Heart left ventricle (tissue), 16 donors: ENCODE measurements at places on chromosomes 1 and 21. TPM values are rescaled to one million over a fixed set of nuclear protein-coding genes. Genes with fewer than 3 reads are reported as not detected.

DNA sequence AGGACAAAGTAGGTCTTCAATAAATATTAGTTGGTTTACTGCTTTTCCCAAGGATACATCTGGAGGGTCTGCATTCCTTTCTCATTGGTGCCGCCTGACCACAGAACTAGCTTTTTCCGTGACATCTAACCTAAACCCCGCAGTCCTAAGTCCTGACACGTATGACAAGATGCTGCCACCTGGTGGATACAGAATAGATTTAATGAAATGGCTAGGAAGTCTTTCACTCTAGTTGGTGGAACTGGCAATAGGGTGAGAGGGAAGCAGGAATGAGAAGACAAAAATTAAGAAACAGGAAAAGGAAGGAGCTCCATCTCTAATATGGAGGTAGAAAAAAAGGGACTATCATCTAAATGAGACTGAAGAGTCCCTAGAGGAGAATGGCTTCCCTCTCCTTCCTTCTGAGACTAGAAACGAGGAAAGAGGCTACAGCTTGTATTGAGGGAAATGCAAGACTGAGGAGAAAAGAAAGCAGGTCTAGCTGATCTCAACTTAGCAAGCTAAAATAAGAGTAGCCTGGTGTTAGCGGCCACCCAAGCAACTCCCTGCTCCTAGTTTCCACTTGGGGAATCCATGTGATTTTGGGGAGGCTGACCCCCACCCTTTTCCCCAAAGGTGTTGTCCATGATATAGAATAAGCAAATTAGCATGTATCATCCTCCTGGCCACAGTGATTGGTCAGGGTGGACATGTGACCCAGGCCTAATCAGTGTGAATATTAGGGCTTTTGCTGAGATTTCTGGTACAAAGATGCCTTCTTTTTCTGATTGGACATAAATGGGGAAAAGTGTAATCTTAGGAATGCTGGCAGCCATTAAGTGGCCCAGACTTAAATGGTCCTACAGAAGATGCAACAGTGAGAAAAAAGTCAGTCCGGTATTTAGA, 5.9 kb downstream of the RFX5 start:
- no peaks in the 10 kb centered on the region for H3K27me3 ChIP-seq
- H3K27ac ChIP-seq: no peak overlapping the region
- peaks cover 36% of the 10 kb centered on the region for H3K36me3 ChIP-seq
- DNase-seq: peak; percentile 33
- H3K4me3 ChIP-seq: no peak overlapping the region

DNA sequence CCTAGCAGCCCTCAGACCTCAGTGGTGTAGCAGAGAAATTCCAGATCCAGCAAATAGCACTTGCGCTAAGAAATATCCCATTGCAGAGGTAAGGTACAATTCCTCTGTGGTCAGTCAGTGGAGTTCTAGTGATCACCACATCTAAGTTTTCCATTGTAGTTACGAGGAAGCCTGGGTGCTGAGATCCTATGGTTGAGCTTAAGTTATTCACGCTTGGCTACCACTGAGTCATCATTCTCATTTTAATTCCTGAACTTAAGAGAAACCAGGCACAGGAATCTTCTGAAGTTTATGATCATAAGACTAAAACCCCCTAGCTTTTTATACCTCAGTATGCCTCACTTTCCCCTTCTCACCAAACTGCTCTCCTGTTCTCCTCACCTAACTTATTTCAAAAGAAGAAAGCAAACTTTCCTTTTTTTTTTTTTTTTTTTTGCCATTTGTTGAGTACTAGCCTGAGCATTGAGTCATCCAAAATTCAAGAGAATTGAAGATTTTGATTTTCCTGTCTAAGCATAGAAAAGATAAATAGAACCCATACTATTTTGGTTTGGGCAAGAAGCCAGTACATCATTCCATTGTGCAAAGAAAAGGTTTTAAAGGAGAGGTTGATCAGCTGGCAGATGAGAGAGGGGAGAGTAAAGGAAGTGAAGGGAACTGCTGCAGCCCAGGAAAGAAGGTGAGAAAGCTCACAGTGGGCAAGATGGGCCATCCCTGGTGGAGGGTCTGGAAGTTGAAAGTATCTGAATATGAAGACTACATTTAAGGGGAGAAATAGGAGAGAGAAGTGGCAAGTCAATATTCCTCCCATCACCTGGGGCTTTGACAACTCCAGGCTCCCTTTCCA, 39.9 kb downstream of the SERBP1 start:
- no peaks in the 10 kb centered on the region for H3K27me3 ChIP-seq
- DNase-seq: no peak
- no peak overlapping the region for H3K4me3 ChIP-seq
- H3K36me3 ChIP-seq: no peaks in the 10 kb centered on the region

DNA sequence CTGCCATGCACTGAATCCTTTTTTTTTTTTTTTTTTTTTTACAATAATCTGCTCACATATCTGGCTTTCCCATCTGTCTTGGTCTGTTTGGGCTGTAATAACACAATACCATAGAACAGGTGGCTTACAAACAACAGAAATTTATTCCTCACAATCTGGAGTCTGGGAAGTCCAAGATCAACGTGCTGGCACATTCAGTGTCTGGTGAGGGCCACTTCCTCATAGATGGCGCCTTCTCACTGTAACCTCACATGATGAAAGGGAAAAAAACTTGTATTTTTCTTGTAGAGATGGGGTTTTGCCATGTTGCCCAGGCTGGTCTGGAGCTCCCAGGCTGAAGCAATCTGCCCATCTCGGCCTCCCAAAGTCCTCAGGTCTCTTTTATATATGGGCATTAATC, 13.0 kb upstream of the PARP1 start:
- no peak overlapping the region for H3K4me3 ChIP-seq
- H3K27ac ChIP-seq: no peak overlapping the region
- H3K4me1 ChIP-seq: no peaks in the 10 kb centered on the region
- no peaks in the 10 kb centered on the region for H3K36me3 ChIP-seq
- no peaks in the 10 kb centered on the region for H3K27me3 ChIP-seq

The PRAMEF4 gene
- total RNA-seq: not detected

The AMY1C gene
- not detected for total RNA-seq

- no peaks in the 10 kb centered on the region for H3K27me3 ChIP-seq
- H3K27ac ChIP-seq: no peak overlapping the region
Measured at GRCh38 chr21:33578959-33579542, 9.4 kb downstream of the DONSON start.

- DNase-seq: no peak
- H3K4me1 ChIP-seq: no peaks in the 10 kb centered on the region
- no peak overlapping the region for H3K27ac ChIP-seq
Measured at GRCh38 chr21:16651956-16652355, 860.9 kb upstream of the CXADR start.

The SGIP1 gene
- total RNA-seq: 4.5 TPM

GRCh38 chr21:38254970-38255369, 1.8 kb upstream of the KCNJ15 start:
- no peaks in the 10 kb centered on the region for H3K4me1 ChIP-seq
- no peak overlapping the region for H3K27ac ChIP-seq
- DNase-seq: no peak
- no peak overlapping the region for H3K4me3 ChIP-seq

DNA sequence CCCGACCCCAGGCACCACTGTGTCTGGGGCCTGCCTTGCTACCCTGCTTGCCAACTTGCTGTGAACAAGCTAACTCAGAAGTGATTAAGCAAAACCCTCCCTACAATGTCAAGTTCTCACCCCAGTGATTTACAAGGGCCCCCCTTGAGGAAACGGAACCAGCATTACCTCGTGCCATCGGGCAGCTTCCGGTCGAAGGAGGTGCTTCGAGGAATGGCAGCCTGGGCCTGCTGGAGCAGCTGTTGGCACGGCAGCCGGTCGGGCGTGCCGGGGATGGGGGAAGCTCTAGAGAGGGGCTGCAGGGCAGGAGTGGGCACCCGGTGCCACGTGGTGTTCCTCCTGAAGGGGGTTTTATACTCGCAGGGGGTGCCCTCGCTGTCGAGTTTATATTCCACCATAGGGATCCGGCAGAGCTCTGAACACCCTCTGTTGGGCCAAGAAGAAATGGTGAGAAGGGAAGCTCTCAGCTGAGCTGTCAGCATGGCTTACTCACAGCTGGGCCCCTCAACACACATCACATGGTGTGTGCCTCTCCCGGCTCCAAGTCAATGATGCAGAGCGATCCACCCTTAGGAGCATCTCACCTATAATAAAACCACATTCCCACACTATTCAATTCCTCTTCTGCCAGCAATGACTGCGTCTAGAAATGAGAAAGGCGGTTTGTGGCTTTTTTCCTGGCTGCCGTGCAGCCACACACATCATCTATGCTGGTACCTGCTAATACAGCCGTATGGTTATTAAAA, 184.4 kb downstream of the SIPA1L2 start:
- no peak overlapping the region for H3K27ac ChIP-seq
- DNase-seq: no peak
- no peaks in the 10 kb centered on the region for H3K27me3 ChIP-seq
- no peak overlapping the region for H3K4me3 ChIP-seq
- no peaks in the 10 kb centered on the region for H3K4me1 ChIP-seq

GRCh38 chr1:211742272-211742671, 66.9 kb upstream of the NEK2 start:
- no peaks in the 10 kb centered on the region for H3K4me1 ChIP-seq
- no peak for DNase-seq
- no peaks in the 10 kb centered on the region for H3K36me3 ChIP-seq
- H3K27me3 ChIP-seq: no peaks in the 10 kb centered on the region

The CNR2 gene
- total RNA-seq: not detected

GRCh38 chr1:18486195-18486594, 5.5 kb downstream of the KLHDC7A start:
- H3K4me1 ChIP-seq: no peaks in the 10 kb centered on the region
- no peak overlapping the region for H3K4me3 ChIP-seq
- DNase-seq: no peak
- no peaks in the 10 kb centered on the region for H3K36me3 ChIP-seq
- no peaks in the 10 kb centered on the region for H3K27me3 ChIP-seq

DNA sequence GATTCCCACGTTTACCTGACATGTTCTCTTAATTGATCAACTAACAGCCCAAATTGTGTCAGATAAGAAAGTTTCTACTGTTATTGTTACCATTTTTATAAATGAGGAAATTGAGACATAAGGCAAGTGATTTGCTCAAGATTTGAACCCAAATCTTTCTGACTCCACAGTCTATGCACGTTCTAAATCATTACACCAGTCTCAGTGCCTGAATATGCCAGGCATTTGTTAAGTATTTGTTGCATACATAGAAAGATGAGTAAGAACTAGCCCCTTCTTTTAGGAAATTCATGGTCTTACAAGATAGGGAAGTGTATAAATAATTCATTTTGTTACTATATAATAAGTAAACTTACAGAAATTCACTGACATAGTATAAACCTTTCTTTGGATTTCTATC, 7.1 kb upstream of the CD101 start:
- no peak for DNase-seq
- peaks cover 16% of the 10 kb centered on the region for H3K4me1 ChIP-seq
- H3K27ac ChIP-seq: no peak overlapping the region
- H3K4me3 ChIP-seq: no peak overlapping the region

GRCh38 chr1:54052431-54052933, 522 bp downstream of the TMEM59 start:
- peaks cover 21% of the 10 kb centered on the region for H3K4me1 ChIP-seq
- DNase-seq: peak; percentile 19
- no peaks in the 10 kb centered on the region for H3K27me3 ChIP-seq
- H3K36me3 ChIP-seq: no peaks in the 10 kb centered on the region
- H3K4me3 ChIP-seq: peak overlapping the region; percentile 88

GRCh38 chr1:185568155-185569123, 165.8 kb upstream of the HMCN1 start:
- no peak overlapping the region for H3K4me3 ChIP-seq
- no peak for DNase-seq
- no peaks in the 10 kb centered on the region for H3K4me1 ChIP-seq

The ILDR2 gene
- total RNA-seq: 3.2 TPM

GRCh38 chr21:32333953-32334673, 35.5 kb downstream of the MRAP start:
- DNase-seq: no peak
- H3K27me3 ChIP-seq: no peaks in the 10 kb centered on the region
- peaks cover 9% of the 10 kb centered on the region for H3K4me1 ChIP-seq

The NOS1AP gene
- total RNA-seq: 4.5 TPM

GRCh38 chr21:35050348-35051286, 1.5 kb upstream of the RUNX1 start:
- H3K4me1 ChIP-seq: peaks cover 55% of the 10 kb centered on the region
- no peak overlapping the region for H3K27ac ChIP-seq
- H3K27me3 ChIP-seq: no peaks in the 10 kb centered on the region
- no peak overlapping the region for H3K4me3 ChIP-seq
- no peaks in the 10 kb centered on the region for H3K36me3 ChIP-seq
- DNase-seq: no peak

DNA sequence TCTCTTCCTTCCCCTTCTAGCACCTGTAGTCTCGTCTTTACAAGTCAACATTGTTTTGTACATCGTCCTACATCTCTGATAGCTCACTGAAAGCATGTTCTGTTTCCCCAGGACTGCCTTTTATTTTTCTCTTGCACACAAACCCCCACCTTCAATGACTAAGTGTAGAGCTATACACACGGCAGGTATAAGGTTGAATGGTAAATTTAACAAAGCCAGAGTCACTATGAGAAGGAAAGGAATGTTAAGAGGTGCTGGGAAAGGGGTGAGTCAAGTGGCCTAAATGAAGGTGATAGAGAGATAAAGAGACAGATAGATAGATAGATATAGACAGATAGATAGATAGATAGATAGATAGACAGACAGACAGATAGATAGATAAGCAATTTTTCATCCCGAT, 134.3 kb upstream of the ATP1B1 start:
- no peak overlapping the region for H3K4me3 ChIP-seq
- H3K27me3 ChIP-seq: no peaks in the 10 kb centered on the region
- H3K4me1 ChIP-seq: no peaks in the 10 kb centered on the region
- H3K27ac ChIP-seq: no peak overlapping the region
- DNase-seq: no peak
- H3K36me3 ChIP-seq: no peaks in the 10 kb centered on the region

The TEX38 gene
- not detected for total RNA-seq

GRCh38 chr1:211352985-211353515, 26.4 kb downstream of the TRAF5 start:
- H3K4me3 ChIP-seq: no peak overlapping the region
- no peak for DNase-seq
- no peaks in the 10 kb centered on the region for H3K27me3 ChIP-seq
- no peaks in the 10 kb centered on the region for H3K36me3 ChIP-seq

The CELA2B gene
- total RNA-seq: not detected

The LCA5L gene
- total RNA-seq: 1.5 TPM

DNA sequence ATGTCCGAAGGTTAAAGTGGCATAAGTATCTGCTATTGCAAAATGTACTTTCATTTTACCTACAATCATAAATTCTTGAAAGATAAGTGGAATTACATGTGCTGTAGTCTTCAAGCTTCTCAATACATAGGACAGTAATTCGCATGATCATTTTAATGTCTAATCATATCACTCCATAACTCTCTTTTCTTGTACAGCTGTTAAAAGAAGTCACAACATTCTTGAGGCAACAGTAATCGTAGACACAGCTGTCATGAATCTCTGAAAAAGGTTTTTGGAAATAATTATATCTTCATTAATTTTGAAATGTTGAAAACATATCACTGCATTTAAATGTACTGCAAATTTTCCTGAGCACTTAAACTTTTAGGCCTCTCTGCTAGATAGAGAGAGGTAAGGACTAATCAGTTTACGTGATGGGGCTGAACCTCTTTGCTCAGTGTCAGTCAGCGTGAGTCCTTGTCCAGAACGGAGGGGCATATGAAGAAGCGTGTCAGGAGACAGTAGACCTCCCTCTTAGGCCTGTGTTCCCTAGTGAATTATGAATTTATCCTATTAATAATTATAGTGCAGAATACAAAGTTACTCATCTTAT, 133.4 kb downstream of the NEK7 start:
- peaks cover 36% of the 10 kb centered on the region for H3K4me1 ChIP-seq
- no peak overlapping the region for H3K4me3 ChIP-seq
- no peak overlapping the region for H3K27ac ChIP-seq

The USP16 gene
- 20.0 TPM for total RNA-seq

GRCh38 chr1:154962156-154962749, 671 bp upstream of the PYGO2 start:
- peak; percentile 34 for DNase-seq
- H3K27me3 ChIP-seq: no peaks in the 10 kb centered on the region
- peak overlapping the region; percentile 99 for H3K27ac ChIP-seq
- peaks cover 57% of the 10 kb centered on the region for H3K36me3 ChIP-seq
- peak overlapping the region; percentile 85 for H3K4me3 ChIP-seq

The SYCP1 gene
- not detected for total RNA-seq
